GM04504 (cell line): ENCODE measurements at places on chromosomes 12 and 14.

GRCh38 chr12:2737656-2738241, 57.0 kb upstream of the FKBP4 start:
- DNase-seq: no peak

DNA sequence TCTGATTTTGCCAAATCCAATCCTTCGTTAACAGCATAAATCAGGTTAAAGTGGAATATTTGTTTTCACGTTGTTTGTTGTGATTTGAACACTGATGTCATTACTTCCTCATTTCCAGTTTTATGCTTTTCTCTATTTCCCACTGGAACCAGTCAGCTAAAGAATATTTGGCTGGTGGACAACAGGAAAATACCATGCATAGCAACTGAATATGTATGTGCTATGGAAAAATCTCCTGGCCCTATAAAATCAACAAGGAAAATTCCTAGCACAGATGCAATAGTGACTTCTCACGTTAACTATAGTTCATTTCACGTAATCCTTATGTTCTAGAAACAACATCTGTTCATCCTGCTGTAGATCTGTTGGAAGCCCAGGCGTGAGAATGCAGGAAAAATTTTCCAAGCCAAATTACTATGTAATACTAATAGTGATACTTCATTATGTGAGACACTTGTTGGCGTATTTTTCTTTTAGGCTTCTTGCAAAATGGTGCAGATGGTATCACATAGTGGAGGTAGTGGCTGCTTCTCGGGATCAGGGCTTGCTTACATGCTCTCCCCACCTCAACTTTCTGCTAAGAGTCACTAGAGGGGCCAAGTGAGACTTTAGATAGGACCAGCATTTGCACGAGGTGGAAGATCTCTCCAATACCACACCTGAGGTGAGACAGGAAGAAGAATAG, 86.3 kb upstream of the USP44 start:
- no peak for DNase-seq

DNA sequence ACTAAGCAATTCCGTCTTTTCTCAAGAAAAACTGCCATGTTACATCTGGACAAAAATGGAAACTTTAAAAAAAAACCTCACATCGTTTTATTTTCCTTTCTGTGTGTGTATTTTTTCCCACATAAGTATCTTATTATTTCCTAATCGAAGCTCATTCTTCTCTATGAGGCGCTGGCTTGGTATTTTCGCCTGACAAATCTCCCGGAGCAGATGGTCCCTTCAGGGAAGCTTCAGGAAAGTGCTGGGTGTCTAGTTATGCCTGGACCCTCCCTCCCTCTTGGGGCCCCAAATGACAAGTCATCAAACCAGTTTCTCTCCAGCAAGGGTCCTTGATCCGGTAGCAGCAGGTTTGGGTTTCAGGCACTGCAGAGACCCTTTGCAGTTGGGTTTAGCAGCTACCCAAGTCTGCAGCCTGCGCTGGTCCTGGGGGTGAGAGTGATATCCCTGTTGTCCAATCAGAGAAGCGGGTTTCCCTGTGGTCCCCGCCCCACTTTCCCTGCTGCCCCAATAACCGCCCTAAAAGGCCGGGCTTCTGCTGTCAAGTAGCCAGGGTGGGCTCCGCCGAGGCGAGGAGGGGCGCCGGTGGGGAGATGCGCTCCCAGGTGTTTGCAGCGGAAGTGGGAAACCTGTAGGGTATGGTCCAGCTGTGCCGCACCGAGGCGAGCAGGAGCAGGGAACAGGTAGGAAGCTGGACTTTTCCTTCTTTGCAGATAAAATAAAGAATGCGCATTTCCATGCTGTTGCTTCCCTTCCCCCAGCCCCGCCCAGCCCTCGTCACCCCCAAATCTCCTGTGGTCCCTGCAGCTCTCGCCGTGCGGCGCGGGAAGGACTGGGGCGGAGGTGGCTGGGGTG, at the start of gene CNTN1:
Gene CNTN1 (plus strand): TSS at position 527 of the 852 bp plus-strand sequence.
- DNase-seq: no peak

DNA sequence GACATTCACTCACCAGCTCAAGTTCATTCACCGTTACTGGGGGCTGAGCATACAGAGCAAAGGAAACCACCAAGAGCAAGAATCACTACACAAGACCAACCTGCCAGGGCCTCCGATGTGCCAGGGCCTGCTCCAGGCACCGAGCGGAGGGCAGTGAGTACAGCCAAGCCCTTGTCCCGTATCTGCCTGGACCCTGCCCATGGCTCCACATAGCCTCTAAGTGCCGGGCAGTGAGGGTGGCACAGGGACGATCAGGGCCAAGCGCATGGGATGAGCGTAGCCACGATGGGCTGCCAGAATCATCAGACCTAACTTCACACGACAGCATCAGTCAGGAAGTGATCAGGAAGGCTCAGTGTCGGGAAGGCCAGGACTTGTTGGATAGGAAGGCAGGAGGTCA, 199.6 kb downstream of the BCL11B start:
- no peak for DNase-seq
